ENCODE measurements at places on chromosomes 5 and 9. TPM values are rescaled to one million over a fixed set of nuclear protein-coding genes. Genes with fewer than 3 reads are reported as not detected.

Gene FREM1
- 1.7 TPM for total RNA-seq

Gene GHR
- 5.4 TPM for total RNA-seq

Gene CCDC112
- 10.1 TPM for total RNA-seq

Gene REXO4
- 19.3 TPM for total RNA-seq

Gene ALDOB
- total RNA-seq = not detected

Gene EIF4E1B
- not detected for total RNA-seq

Gene C9orf43
- total RNA-seq = 0.19 TPM

Gene PFDN1
- total RNA-seq = 49.0 TPM

Gene SUSD3
- not detected for total RNA-seq

Gene LHX3
- total RNA-seq = not detected

Gene CNOT8
- total RNA-seq = 36.3 TPM

Gene OTP
- not detected for total RNA-seq

Gene CMYA5
- total RNA-seq = 0.60 TPM

Gene TTC16
- total RNA-seq = not detected

Gene CDKN2B
- total RNA-seq = 247 TPM

Gene PDLIM4
- 59.2 TPM for total RNA-seq

Gene CATSPER3
- total RNA-seq = 0.39 TPM

Gene TEX53
- not detected for total RNA-seq

Gene TEX48
- total RNA-seq = not detected

Gene SLC34A3
- not detected for total RNA-seq

Gene FOXI1
- total RNA-seq = not detected

Gene MTREX
- 45.3 TPM for total RNA-seq

Gene VAV2
- 34.2 TPM for total RNA-seq

Gene DDX4
- total RNA-seq = not detected

Gene PROB1
- total RNA-seq = 2.3 TPM

Gene FAM170A
- total RNA-seq = not detected

Gene SLC23A1
- total RNA-seq = not detected

Gene HAND1
- not detected for total RNA-seq

Gene ABO
- total RNA-seq = not detected

Gene UAP1L1
- 26.1 TPM for total RNA-seq

Gene SCGB3A2
- not detected for total RNA-seq

Gene PCDHB12
- 2.4 TPM for total RNA-seq

Gene DAB2
- 82.7 TPM for total RNA-seq

Gene OR13C4
- not detected for total RNA-seq

Gene LECT2
- total RNA-seq = not detected

Gene GFRA3
- total RNA-seq = 0.23 TPM

Gene CRAT
- total RNA-seq = 43.9 TPM
